ENCODE measurements at places on chromosomes 12 and 14.
A peak's percentile ranks its signal among the peaks of the same experiment; 100 is the strongest.

DNA sequence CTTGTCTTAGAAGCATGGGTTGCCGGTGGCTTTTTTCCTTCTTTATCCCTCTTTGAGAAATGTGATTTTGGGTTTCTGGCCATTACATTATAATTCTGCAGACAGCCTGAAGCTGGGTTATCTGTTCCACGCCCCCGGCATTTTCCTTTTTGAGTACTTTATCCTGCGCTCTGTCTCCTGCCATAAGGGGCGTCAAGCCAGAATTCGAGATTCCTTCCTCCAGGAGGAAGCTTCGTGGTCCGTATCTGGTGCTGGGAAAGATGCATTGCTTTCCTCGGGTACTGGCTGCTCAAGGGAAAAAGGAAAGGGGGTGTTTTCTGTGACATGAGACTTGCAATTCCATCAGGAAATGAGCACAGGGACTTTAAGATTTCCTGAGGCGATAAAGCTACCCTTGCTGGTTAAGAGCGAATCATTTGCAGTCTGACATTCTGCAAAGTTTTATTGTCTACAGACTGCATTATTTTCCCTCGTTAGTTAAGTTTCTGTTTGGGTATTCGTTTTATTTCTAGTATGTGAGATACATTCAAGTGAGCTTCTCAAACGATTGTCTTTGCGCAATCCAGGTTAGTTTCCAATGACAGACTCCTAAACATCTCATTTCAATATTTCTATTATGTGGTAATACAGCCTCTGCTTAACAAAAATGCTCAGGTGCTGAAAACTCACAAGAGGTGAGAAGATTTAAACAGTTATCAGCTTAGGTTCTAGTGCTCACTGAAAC, 694 bp downstream of the AKAP5 start:
- DNase-seq, result no peak

DNA sequence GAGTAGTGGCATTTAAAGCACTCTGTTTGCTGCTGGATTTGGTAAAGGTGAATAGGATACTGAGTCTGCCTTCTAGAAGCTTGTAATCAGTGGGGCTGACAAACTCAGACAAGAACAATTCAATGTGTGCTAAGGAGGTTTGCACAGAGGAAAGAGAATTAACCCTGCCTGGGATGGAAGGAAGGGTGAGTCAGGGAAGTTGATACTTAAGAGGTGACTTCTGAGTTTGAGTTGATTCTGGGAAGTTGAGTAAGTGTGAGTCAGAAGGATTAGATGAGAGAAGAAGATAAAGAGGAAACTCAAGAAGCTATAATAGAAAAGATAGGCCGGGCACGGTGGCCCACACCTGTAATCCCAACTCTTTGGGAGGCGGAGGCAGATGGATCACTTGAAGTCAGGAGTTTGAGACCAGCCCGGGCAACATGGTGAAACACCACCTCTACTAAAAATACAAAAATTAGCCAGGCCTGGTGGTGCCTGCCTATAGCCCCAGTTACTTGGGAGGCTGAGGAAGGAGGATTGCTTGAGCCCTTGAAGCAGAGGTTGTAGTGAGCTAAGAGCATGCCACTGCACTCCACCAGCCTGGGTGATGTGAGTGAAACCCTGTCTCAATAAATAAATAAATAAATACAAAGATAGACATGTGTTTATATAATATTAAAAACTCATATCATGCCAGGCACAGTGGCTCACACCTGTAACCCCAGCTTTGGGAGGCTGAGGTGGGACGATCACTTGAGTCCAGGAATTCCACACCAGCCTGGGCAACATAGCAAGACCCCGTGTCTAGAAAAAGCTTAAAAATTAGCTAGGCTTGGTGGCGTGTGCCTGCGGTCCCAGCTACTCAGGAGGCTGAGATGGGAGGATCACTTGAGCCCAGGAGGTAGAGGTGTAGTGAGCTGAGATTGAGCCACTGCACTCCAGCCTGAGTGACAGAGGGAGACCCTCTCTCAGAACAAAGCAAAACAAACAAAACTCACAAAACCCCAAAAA, 126.8 kb upstream of the CPM start:
- no peak for DNase-seq

DNA sequence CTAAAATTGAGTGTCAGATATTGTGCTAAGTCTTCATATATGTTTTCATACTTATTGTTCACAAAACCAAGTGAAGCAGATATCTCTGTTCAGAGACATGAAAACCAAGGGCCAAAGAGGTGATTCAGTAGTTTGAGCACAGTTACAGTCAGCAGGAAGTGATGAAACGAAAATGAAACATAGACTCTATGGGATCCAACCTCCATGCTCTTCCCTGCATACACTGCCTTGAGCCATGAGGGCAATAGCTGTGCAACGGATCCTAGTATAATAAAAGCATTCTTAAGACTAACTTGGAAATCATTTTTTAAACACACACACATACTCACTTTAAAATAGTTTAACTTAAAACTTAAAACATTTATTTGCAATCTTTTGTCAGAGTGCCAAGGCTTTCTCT, 27.9 kb downstream of the ESR2 start:
- DNase-seq, result no peak

DNA sequence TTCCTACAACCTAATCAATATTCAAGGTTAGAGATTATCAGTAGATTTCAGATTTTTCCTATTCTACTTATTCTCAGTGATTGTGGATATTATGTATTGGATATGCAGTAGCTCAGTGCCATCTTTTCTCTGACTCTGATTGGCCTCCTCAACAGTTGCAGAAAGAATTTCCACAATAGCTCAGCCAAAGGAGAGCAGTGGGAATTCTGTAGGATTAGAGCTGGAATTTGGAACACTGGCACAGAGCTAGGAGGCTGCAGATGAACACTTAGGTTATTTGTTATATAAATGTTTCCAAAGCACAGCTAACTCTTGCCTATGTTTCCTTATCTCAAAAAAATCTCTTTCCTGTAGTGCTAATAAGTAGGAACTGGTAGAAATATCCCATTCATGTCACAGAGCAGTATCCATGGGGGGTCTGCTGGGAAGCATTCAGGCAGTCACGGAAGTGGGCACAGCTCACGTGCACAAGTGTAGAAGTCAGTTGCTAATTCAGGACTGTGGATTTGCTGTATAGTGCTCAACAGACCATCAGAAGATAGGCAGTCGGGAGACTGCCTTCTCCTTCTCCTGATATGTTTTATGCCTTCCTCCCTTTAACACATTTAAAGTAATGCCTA, 116.2 kb upstream of the TMEM260 start:
- no peak for DNase-seq

GRCh38 chr14:29926701-29927375, 809 bp downstream of the PRKD1 start:
- DNase-seq, result peak; percentile 20

DNA sequence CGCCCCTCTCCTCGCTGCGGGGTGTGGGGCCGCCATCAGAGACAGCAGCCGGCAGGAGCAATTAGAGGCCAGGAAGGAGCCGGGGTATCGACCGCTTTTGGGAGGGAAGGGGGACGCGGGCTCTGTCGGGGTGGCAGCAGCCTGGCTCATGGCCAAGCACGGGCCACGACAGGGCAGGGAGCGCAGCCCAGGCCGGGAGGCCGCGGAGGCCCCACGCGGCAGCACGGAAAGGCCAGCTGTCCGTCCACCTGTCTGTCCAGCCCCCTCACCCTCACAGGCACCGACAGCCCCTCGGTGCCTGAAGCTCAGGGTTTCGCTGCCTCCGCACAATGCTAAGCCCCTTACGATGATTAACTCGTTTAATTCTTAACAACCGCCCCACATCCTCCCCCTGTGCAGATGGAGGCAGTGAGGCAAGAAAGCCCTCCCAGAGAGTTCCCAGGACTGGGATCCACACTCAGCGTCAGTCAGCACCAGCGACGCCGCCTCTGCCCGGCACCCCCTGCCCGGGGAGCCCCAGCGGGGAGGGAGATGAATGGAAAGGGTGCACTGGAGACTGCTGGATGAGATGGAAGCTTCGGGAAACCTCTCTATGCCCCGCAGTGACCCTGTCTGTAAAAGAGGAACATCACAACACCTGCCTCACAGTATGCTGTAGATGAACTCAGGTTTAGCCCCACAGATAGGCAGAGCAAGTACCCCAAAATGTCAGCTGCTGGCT, 23.7 kb downstream of the NCOR2 start:
- DNase-seq, result no peak

GRCh38 chr12:119659289-119659897, 8.5 kb upstream of the PRKAB1 start:
- DNase-seq, result peak; percentile 51

GRCh38 chr14:27668531-27668930, 1070.7 kb upstream of the NOVA1 start:
- no peak for DNase-seq

DNA sequence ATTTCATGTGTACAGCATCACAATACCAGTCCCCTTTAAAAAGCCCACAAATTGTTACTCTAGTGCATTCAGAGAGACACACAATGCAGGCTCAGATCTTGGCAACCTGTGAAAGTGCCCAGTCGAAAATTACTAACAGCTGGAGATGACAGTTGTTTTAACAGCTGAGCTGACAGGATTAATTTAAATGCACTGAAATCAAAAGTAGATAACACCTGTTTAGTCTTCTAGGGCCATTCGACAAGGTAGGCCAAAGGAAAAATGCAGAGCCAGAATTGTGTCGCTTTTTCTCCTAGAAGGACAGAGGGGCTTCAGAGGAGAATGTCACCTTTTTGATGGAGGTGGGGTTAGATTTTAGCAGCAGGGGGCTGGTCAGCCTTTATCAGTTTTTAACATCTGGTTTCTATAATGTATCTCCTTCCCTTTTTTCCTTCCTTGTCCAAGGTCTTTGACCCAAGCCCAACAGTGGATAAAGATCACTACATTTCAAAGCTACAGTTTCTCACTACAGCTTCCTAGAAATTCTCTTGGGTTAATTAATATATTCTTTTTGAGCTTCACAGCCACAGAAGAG, 139.1 kb downstream of the SOX5 start:
- DNase-seq, result no peak

- no peak for DNase-seq
Observed at GRCh38 chr14:50598765-50599164, 38.8 kb downstream of the ATL1 start.

GRCh38 chr12:130714091-130714590, 2.0 kb downstream of the RIMBP2 start:
- DNase-seq, result no peak

- no peak for DNase-seq
Observed at GRCh38 chr12:51721282-51721940, 127.1 kb downstream of the FIGNL2 start.

DNA sequence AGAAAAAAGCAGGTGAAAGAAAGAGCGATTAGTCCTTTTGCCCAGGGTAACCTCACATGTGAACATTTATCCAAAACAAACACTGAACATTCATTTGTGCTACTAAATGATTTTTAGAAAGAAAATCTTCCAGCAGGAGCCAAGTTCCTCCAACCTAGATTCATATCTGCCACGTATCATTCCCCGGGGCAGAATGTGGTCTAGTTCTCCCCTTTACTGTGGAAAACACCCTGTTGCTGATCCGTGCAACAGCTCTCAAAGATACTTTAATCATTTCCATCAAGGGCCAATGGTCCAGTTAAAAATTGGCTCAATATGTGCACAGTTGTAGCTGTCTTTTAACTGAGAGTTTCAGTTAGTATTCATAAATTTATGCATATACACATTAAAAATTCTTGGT, 479.1 kb downstream of the ATP23 start:
- no peak for DNase-seq

GRCh38 chr12:54521293-54522060, 23.9 kb downstream of the NCKAP1L start:
- DNase-seq, result no peak
